ENCODE measurements at places on chromosomes 6 and 20.
A peak's percentile ranks its signal among the peaks of the same experiment; 100 is the strongest.

DNA sequence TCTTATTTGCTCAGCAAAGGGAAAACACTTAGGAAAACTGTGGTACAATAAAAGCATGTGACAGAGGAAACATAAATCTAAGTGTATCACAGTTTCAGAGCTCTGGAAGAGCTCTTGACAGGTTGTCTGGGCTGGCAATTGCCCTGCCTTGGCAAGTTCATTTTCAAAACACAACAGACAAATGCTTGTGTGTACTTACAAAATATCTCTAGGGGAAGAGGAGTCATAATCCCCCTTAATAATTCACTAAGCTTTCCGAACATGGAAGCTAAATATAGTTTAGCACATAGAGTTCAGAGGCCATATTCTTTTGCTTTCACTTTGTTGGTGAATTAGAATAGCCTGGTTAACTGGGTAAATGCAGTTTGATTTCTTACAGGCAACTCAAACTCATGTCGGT, 211.6 kb upstream of the THEMIS start:
- peak; percentile 75 for DNase-seq

DNA sequence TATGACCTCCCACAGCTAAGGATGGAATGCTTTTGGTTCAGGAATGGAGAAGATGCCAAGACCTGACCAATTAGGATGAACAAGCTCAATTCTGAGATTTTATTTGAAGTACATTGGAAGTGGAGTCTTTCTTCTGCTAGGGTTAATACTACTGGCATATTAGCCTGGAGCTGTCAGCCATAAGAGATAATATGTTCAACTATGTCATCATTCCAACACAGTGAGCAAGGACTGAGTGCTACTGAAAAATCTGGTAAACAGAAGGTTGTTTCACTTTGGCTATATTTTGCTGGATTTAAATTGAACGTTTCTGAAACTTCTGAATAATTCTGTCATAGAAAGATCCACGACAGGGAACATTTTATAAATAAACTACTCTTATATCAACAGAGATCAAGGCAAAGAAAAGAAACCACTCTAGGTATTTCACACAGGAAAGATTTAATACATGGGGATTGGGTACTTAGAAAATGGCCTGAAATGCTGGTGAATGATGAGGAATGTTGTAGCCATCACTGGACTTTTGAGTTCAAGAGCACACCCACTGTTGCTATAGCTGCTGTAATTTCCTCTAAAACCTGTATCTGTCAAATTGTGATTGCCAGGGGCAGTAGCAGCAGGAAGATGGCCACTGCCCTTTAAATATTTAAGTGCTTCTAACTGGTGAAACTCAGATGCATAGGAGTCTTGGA, 200.5 kb downstream of the PLCB4 start:
- no peak for DNase-seq

DNA sequence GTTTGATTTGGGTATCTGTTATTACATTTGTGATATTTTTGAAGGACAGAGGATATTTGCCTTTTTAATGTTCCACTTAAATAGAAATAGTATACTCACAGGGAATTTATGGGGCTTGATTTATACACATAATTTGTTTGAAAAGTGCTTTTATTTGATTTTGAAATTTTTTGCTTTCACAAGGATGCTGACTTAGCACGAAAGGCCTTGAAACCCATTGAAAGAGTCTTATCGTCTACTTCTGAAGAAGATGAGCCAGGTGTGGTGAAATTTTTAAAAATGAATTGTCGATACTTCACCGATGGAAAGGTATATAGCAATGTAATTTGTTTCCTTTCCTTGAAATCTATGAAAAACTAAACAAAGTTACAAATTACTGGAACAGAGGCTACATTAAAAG, 74.3 kb upstream of the HINT3 start:
- DNase-seq = no peak

DNA sequence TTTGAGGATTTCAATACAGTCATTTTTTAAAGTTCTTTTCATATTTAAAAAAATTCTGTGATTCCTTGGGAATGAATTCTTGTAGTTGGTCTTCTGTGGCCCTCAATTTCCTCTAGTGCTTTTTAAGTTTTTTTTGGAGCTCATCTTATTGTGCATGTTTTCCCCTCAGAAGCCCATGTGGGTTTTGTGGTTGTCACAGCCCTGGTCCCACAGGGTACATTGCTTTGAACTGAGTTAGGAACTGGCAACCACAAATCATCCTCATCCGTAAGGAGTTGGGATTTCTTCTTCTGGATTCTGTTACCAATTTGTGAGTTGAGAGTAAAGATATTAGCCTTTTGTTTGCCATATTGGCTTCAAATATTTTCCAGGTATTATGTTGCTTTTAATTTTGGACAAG, 89.9 kb downstream of the AKAP7 start:
- DNase-seq = no peak

- DNase-seq = no peak
These were observed 16.6 kb downstream of the TP53RK start for GRCh38 chr20:46672543-46673148.

DNA sequence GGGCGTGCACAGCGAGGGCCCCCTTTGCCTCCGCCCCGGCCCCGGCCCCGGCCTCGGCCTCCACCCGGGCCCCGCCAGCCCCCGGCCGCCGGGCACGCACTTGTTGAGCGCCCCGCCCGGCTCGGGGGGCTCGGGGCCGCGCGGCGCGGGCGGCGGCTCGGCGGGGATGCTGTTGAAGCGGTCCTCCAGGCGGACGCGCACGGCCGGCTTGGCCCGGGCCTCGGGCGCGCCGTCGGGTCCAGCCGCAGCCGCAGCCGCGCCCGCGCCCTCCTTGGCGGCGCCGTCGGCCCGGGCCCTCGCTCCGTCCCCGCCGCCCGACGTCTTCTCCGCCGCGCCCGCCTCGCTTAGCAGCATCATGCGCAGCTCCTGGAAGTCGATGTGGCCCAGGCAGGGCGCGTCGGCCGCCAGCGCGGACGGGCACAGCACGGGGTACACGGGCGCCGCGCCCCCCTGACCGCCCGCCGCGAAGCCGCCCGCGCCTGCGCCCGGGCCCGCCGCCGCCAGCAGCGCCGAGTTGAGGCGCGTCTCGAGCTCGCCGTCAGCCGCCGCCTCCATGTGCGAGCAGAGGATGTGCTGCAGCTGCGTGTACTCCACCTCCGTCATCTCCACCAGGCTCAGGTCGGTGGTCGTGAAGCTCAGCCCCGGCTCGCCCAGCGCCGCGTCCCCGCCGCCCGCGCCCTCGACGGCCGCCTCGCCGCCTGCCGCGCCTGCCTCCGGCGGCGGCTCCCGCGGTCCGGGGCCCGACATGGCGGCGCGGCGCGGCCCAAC, 514 bp downstream of the TCFL5 start:
- peak; percentile 11 for DNase-seq

GRCh38 chr6:158837684-158838625, 18.8 kb upstream of the EZR start:
- DNase-seq = no peak

GRCh38 chr6:100719883-100720682, 161.0 kb downstream of the ASCC3 start:
- peak; percentile 21 for DNase-seq

DNA sequence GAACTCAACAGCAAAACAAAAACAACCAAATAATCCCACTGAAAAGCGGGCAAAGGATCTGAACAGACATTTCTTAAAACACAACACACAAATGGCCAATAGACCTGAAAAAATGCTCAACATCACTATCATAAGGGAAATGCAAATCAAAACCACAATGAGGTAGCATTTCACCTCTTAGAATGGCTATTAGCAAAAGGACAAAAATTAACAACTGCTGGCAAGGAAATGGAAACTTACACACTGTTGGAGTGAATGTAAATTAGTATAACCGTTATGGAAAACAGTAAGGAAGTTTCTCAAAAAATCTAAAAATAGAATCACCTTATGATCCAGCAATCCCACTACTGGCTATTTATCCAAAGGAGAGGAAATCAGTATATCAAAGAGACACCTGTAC, 20.9 kb downstream of the FAM8A1 start:
- DNase-seq = no peak

DNA sequence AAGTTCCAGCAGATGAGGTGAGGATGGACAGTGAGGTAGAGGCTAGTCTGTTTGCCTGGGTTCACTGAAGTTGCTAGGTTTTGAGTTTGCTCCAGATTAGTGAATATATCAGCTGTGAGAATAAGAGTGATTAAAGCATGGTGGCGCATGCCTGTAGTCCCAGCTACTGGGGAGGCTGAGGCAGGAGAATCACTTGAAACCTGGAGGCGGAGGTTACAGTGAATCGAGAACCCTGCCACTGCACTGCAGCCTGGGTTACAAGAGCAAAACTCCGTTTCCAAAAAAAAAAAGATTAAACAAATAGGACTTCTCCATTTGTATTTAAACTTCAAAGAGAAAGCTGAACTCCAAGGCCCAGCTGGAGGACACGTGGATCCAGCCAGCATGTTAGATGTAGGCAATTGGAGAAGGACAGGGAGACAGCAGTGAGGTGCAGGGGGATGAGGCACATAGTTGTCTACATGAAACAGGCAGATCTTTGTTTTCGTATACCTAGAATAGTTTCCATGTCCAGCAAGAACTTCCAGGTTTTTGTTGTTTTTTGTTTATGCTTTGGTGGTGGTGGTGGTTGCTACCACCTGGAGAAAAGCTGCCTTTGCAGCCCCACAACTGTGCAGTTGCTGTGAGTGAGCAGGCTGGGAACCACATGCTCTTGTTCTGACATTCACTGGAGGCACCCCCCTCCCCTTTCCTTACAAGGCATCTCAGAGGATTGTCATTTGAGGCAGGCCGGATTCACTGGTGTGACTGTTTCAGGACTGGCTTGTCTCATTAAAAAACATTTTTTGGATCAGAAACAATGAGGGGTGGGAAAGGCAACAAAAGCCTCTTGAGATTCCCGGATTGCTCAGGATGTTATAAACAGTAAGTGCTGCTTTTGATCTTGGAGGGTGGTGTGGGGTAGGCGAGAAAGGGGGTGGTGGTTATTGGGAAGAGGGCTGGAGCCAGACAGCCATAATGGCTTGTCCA, 72.3 kb downstream of the JARID2 start:
- DNase-seq = peak; percentile 8

Data from NCI-H1105 treated with DMSO at 0.1 percent for 48 hours (cell line).